ENCODE measurements at places on chromosomes 7 and 10.
A peak's percentile ranks its signal among the peaks of the same experiment; 100 is the strongest.

GRCh38 chr10:7520507-7521485 is 110.0 kb upstream of the SFMBT2 start:
- no peak for DNase-seq

GRCh38 chr7:70647801-70648498 is 484.0 kb upstream of the GALNT17 start:
- DNase-seq: peak; percentile 70

DNA sequence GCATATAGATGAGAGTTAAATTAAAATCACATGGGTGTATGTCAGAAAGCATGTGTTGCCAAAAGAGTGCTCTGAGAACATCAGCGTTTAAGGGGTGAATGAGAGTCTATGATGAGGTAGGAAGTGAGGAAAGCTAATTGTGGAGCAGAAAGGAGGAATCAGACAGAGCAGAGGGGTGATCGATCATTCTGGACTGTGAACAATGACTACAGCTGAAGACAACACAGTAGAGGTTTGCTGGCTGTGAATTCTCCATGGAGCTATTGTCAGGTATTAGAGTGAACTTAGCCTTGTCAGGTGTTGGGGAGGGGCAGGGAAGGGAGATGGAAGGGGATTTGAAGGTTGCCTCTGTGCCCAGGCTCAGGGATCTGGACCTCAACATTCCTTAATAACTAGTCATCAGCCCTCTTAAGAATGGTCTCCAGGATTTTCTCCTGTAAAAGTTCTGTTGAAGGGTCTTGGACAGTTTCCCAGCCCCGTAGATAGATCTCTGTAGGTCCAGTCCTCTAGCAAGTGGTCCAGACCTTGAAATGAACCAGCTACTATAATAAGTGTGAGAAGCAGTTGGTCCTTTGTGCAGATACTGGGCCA is 57.1 kb downstream of the KIF5B start:
- no peak for DNase-seq

- no peak for DNase-seq
Observed at GRCh38 chr10:77911535-77912123, 14.9 kb downstream of the DLG5 start.

DNA sequence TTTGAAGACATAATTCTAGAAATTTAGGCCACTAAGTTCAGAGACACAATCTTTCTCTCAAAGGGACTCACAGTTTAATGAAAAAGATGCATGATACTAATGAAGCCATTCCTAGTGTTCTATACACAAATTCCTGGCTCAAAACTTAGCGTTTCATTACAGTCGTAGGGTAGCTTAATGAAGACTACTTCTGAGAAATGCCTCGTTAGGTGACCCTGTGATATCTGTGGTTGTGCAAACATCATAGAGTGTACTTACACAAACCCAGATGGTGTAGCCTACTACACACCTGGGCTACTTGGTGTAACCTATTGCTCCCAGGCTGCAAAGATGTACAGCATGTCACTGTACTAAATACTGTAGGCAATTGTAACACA is 488 bp upstream of the CHCHD3 start:
- no peak for DNase-seq

GRCh38 chr7:117951691-117952280 is 78.5 kb upstream of the CTTNBP2 start:
- DNase-seq: no peak

DNA sequence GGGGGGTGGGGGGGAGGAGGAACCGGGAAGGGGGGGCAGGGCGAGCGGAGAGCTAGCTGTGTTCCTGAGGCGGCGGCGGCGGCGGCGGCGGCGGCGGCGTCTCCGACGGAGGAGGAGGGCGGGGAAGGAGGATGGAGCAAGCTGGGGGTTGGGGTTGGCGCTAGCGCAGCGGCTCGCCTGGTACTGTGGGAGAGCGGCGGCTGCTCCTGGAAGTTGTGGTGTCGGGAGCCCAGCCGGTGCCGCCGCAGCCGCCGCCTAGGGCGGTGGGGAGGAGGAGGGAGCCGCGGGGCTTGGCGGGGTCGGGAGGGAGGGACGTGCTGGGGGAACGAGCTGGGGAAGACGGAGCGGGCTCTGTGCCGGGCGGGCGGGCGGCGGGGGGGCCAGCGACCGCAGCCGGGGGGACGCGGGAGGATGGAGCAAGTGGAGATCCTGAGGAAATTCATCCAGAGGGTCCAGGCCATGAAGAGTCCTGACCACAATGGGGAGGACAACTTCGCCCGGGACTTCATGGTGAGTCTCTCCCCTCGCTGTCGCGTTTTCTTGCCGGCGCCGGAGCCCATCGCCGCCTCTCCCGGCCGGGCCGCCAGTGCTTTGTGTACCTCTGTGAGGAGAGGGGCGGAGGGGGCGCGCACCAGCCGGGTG is at the start of gene PTPN12:
PTPN12 (plus strand) TSS at position 160 of the 642 bp plus-strand sequence; CDS start at position 412, 252 bp downstream.
- DNase-seq: peak; percentile 8

DNA sequence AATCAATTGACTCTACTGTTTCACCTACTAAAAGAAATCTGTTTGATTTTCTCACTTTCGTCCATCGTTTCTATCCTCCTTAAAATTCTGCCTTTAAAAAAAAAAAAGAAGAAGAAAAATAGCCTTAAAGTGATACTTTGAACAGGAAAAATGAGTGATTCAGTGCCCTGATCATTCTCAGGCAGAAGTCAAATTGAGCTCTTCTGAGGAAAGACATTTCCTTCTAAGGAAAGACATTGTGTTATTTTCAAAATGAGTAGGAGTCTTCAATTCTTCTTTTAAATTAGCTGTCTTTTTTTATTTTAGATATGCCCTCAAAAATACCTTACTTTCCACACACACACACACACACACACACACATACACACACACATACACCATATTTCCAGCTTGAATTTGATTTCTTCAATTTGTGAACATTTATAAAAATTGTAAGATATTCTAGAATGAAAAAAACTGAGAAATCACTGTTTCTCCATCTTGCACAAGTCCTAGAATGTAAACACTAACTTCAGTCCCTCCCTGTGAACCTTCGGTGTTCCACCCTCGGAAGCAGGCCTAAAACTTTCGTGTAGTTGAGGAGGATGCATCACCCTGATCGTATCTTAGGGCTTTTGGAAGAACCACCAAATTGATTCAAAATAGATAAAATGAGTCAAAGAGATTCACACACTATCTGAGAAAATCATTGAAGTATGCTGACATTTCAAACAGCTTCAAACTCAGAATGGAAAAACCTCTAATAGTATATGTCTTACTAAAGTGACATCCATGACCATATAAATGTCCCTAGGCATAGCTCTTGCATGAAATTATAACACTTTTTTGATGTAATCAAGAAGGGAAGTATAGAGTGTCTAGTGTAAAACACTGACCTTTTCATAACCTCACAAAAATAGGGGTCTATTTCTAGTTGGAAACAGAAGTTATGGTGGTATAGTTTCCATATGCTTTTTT is 270.8 kb downstream of the GATA3 start:
- no peak for DNase-seq

DNA sequence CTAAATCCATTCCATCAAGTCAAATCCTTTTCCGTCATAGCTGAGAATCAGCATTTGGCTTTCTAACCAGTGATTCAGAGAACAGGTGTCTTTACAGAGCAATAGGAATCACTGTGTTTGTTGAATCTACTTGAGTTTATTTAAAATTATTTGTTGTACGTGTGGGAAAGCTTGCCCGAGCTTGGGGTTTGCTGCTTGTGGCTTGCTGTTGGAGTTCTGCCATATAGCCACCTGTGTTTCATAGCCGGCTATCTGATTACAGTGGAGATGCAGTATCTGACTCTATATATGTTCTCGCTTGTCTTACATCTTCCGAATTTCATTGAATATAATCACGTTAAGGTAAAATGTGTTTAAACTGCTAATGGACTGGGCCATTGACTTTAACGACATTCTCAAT is 274.3 kb upstream of the MKI67 start:
- no peak for DNase-seq

GRCh38 chr10:60427709-60428386 is 38.2 kb upstream of the ANK3 start:
- DNase-seq: no peak

DNA sequence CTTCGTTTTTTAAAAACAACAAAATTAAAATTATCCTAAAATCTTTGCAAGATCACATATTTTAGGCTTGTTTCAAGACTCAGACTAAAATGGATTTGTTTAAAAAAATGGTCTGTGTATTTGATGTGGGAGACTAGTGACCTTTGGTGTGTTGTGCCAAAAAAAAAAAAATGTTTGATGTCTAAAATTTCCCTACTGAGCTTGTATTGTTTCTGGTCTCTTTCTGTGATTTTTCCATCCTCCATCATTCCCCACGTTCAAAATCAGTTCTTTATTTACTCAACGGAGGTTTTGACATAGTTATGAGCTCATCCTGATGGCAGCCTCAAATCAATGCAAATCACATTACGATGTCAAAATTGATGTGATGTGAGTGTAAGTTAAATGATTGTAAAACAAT is 326.2 kb downstream of the RNLS start:
- DNase-seq: no peak

DNA sequence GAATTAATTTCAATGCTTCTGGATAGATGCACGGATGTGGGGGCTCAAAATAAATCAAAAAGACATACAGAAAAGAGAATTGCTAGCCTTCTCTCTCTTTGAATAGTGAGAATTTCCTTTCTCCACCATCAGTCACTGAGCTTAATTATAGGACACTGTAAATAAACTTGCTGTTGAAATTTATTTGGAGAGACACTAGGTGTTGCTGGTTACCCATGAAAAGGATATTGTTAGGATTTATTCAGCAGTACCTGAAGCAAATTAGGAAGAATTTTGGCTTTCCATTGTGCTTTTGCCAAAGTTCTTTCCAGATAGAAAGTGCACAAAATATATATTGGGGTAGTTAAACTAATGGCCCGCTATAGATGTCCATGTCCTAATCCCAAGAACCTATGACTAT is 27.6 kb downstream of the GCC1 start:
- no peak for DNase-seq

DNA sequence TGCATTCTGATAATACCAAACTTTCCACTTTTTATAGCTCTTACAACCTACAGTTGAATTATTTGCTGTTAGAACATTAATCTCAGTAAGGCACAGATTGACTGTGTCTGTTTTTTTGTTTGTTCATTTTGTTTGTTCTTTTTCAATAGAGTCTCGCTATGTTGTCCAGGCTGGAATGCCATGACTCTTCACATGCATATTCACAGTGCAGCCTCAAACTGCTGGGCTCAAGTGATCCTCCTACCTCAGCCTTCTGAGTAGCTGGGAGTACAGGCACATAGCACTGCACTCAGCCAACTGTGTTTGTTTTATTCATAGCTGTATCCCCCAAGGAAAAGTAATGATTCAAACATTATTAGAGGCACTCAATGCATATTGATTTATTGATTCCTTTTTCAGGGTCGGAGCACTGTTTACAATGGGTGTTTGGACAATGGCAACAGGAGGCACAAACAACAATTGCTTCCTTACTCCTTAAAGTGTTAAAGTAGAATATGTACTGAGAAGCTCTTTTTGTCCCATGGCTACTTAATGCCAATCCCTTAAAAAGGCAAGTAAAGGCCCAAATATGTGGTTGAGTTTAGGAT is 61.1 kb downstream of the SNX13 start:
- no peak for DNase-seq

- DNase-seq: no peak
Observed at GRCh38 chr7:127760436-127761031, 108.5 kb downstream of the SND1 start.

DNA sequence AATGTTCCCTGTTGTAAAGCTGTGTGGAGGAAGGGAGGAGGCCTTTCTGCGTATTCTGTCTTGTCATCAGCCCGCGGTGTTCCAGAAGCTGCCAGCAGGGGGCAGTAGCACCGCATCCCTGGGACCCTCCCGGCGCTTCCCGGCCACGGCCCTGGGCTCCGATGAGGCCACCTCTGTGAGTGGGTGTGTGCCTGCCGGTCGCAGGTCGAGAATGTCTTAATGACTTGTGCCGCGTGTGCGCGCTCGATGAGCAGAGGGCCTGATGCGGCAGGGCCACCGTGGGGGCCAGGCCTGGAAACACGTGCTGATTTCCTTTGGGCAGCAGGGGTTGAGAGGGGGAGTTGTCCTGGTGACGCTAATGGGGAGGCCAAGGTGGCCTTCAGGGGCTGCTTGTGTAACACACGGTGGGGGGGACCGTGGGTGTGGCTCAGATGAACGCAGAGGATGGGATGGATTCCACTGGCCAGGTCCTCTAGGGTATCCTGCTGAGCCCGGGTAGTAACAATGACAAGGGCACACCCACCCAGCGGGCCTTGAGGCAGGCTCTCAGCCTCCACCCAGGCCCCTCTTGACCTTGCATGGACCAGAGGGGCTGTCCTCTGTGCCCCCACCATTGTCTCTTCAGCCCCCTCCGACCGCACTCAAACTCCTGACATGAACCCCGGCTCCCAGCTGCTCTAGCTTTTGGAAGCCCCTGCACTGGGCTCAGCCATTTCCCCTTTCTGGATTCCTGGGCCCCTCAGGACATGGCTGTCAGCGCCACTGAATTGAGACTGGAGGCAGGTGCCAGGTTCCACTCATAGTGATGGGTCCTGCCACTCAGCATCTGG is 135.9 kb upstream of the PODXL start:
- DNase-seq: no peak

GRCh38 chr7:128221929-128222403 is 19.1 kb upstream of the LEP start:
- no peak for DNase-seq

DNA sequence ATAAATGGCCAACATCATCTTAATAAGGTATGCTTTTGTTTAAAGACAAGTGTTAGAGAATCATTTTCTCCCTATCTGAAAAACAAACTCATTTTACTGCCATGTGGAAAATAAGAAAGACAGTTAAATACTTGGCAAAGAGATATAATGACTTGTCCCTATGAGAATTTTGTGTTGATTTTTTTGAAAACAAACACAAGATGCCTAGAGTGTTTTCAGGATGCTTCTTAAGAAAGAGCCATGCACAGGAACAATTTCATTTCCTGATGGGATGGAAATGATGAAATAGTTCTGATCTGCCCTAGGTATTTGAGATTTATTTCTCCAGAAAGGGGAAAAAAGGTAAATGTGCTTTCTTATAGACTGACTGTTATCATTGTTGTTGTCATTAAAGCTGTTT is 237.5 kb upstream of the GNAI1 start:
- no peak for DNase-seq

DNA sequence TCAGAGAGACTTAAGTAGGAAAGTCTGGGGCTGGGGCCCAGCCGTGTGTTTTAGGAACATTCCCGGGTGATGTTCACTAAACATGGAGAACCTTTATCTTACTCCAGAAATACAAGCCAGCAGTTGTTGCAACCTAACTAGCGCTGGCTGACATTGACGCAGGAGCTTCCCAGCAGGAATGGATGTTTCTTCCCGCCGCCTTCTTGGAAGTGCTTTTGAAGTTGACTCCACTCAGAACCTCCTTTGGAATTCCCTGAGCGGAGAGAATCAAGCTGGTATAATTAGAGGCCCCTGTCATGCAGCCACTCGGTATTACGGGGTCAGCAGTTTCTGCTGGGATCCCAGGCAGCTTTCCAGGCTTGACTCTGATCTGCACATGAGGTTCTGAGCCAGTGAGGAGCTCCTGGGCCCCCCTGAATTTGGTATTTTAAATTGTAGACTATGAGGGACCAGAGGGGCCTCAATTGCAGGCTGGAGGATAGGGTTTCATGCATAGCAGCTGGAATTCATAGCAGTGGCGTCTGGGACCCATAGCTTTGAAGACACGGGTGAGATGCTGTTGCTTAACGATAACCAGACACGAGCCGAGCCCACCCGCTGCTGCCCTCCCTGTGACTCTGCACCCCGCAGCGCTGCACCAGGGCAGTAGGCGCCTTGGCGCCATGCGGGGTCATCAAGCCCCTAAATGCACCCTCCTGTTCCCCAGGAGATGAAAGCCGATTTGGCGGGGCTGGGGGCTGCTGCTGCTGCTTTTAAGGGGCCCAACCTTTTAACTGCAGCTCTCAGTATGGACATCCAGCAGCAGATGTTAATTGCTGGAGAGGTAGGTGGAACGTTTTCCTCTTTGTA is 61.8 kb downstream of the EEPD1 start:
- no peak for DNase-seq

- DNase-seq: no peak
Observed at GRCh38 chr10:125844751-125845221, 21.4 kb downstream of the BCCIP start.

All from activated T-helper 1 cell treated with anti-CD3 and anti-CD28 coated beads, Interleukin-2, amount 50 U/mL, for 16 hours (primary cell).